Renal cortical epithelial cell (primary cell): ENCODE measurements at places on chromosomes 2 and 18. TPM values are rescaled to one million over a fixed set of nuclear protein-coding genes. Genes with fewer than 3 reads are reported as not detected.

- DNase-seq: no peak
Observed at GRCh38 chr2:205586626-205587025, 95.7 kb upstream of the NRP2 start.

DNA sequence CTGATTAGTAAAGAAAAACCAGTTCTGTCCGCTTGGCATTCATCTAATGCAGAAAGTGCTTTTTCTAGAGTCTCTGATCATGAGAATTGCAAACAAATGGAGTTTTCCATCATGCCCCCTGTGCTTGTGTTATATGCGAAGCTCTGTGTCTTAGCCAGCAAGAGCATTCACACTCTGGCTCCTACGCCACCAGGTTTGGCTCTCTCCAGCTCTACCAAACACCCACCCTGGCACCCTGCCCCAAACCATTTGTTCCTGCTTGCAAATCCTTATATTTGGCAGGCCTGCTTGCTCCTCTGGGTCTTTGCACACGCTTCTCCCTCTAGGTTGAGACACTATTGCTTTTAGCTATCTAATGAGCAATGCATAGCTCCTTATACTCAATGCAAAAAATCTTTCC is 204.1 kb upstream of the CYRIA start:
- DNase-seq: no peak

- DNase-seq: no peak
Observed at GRCh38 chr2:188383158-188383557, 91.5 kb downstream of the GULP1 start.

GRCh38 chr18:9547782-9548181 is 66.6 kb downstream of the PPP4R1 start:
- no peak for DNase-seq

CHRNG gene
- total RNA-seq: not detected in 2 replicates

FER1L5 gene
- under 0.01 and 1.5 TPM in 2 replicates for total RNA-seq

MOGAT1 gene
- total RNA-seq: not detected in 2 replicates

GRCh38 chr18:49285627-49286026 is 174.8 kb downstream of the DYM start:
- DNase-seq: no peak

- peak; percentile 14 for DNase-seq
Observed at GRCh38 chr2:53475766-53476165, 291.8 kb upstream of the CHAC2 start.

GRCh38 chr2:113755035-113755834 is 1.2 kb downstream of the SLC35F5 start:
- DNase-seq: peak; percentile 69

DNA sequence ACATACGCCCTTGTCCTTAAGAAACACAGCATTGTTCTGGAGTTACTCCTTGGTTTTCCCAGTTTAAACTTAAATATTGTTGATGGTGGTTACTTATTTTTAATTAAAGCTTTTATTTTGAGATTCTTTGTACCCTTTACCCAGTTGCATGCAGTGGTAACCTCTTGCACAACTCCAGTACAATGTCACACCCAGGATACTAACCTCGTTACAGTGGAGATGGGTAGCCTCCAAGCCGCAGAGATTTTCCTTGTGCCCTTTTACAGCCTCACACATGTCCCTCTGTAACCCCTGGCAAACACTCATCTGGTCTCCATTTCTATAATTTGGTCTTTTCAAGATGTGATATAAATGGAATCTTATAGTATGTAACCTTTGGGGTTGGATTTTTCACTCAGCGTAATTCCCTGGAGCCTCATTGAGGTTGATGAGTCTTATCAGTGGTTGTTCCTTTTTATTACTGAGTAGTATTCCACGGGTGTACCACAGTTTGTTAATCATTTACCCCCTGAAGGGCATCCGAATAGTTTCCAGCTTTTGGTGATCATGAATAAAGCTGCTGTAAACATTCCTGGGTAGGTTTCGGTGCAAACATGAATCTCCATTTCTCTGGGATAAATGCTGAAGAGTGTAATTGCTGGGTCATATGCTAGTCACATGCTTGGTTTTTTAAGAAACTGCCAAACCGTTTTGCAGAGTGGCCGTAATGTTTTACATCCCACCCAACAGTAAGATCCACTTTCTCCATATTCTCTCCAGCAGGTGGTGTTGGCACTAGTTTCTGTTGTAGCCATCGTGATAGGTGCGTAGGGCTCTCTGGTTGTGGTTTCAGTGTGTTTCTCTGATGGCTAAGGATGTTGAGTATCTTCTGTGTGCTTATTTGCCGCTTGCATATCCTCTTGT is 68.6 kb downstream of the DGKD start:
- DNase-seq: no peak

GRCh38 chr2:46569061-46569560 is 89.7 kb downstream of the TMEM247 start:
- DNase-seq: no peak

DNA sequence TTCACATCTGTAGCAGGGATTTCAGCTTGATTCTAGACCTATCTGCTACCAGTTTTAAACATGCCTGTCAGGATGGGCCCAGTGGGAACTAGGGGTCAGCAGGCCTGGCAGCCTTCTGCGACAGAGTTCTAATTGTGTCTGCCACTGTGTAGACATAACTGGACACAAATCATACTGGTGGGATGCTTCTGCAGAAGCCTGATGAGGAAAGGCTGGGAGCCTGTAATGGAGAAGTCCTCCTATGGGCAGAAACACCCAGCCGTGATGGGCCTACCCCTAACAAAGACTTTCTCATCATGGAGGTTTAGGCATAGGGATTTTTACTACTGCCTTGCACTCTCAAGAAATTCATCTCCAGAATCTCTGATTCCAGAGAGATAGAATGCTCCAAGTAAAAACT is 166.9 kb downstream of the PDE11A start:
- no peak for DNase-seq

METTL5 gene
- total RNA-seq: 55.3 and 72.2 TPM in 2 replicates

DNA sequence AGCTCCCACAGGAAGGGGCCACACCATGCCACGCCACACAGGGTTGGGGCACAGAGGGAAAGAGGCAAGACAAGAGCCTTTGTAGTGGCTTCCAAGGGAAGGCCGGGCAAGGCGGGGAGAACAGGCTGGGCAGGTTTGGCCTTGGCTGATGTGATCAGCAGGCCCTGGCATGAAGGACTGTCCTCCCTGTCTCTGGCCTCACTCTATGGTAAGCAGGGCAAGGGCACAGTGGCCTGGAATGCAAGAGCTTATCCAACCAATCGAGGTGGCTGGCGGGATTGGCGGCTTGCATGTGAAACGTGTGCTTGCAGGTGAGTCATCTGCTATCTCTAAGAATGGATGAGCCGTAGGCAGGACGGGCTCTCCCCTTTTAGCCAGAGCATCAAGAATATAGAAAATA is 6.4 kb upstream of the ATP9B start:
- DNase-seq: no peak

ARHGEF4 gene
- 0.35 and 0.40 TPM in 2 replicates for total RNA-seq

UGT1A5 gene
- total RNA-seq: 0.35 and 3.8 TPM in 2 replicates

- DNase-seq: no peak
Observed at GRCh38 chr2:199680482-199680881, 170.5 kb downstream of the FTCDNL1 start.

- no peak for DNase-seq
Observed at GRCh38 chr2:187573722-187574121, 19.5 kb upstream of the TFPI start.

DNA sequence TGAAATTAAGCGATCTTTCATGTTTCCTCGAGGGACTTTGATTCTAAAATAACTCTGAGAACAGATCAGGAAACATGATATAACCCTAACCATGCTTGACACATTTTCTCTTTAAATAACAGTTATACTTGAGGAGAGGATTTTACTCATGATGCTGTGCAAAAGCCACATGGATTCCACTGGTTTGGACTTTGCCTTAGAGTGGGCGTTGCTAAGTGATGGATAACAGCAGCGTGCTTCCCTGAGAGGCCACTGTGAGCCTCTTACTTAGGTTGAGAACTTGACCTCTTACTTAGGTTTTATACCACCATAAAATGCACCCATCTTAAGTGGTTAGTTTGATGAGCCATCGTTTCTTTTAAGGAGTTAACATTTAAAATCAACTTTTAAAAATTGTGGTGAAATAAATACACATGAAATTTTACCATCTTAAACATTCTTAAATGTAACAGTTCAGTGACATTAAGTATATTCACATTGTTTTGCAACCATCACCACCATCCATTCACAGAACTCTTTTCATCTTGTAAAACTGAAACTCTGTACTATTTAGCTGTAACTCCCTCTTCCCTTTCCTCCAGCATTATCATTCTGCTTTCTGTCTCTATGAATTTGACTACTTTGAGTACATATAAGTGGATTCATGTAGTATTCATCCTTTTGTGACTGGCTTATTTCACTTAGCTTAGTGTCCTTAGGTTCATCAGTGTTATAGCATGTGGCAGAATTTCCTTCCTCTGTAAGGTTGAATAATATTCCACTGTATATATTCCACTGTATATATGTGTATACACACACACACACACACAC is 22.6 kb downstream of the ANXA4 start:
- DNase-seq: peak; percentile 84

DNA sequence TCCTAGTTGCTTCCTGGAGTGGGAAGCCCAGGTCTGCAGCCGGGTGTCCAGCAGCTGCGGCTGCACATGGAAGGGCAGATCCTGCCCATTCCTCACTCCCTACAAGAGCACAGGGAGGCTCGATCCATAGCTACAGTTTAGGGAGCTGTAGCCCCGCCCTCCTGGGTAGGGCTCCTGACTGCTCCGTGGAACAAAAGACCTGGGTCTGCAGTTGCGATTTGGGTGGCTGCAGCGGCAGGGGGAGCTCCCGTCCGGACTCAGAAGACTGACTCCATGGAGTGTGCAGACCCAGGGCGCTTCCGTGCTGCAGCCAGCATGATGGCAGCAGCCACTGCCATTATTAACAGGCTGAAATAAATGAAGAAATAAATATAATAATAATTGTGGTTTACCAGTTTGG is 157.3 kb downstream of the CTNNA2 start:
- no peak for DNase-seq

- DNase-seq: no peak
Observed at GRCh38 chr2:181419129-181419855, 37.9 kb upstream of the ITGA4 start.

TFPI gene
- 108 and 155 TPM in 2 replicates for total RNA-seq

UGT1A10 gene
- not detected in 2 replicates for total RNA-seq

DCDC2C gene
- not detected in 2 replicates for total RNA-seq

DNA sequence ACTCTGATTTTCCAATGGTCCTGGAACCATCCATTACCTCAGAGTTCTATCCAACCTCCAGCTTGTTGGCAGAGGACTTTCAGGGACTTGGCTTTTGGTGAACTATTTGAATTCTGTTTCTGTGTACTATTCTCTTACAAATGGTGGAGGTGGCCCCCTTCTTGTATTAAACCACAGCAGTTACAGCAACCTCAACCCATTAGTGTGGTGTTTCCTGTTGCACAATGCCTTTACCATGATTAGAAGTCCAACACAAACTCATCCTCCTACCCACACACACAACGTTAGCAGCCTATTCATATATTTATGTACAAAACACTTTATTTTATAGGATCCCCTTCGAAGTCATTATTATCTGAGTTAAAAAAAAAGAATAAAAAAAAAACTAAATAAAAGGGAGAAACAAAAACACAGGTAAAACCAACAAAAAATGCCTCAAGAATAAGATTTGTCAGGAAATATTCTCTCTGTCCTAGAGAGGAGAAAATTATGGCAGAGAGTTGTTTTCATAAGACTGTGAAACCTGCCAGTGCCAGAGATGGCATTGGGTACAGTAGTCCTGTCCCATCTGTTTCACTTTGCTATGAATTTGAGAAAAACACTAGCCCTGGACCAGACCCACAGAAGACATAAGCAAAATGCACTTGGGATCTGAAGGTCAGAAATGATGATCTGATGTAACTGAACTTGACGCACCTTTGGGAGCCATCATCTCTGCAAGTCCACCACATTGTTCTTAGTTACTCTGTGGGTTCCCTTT is 1896.0 kb upstream of the PIK3C3 start:
- no peak for DNase-seq

- DNase-seq: no peak
Observed at GRCh38 chr2:232538671-232539070, 821 bp upstream of the CHRNG start.
